NCI-H460 (cell line): ENCODE measurements at places on chromosomes 3 and 15. TPM values are rescaled to one million over a fixed set of nuclear protein-coding genes. Genes with fewer than 3 reads are reported as not detected.

GRCh38 chr3:143685491-143685890 lies 162.8 kb downstream of the SLC9A9 start:
- DNase-seq = no peak

GRCh38 chr3:88410259-88410658 lies 260.5 kb downstream of the C3orf38 start:
- no peak for DNase-seq

Gene SEMA3G
- 0.10 and 0.35 TPM in 2 replicates for total RNA-seq

Gene MUSTN1
- total RNA-seq = 0.67 and 1.9 TPM in 2 replicates
